ENCODE measurements at places on chromosomes 5 and 9.

- no peak for DNase-seq
These were observed 145.0 kb downstream of the ROR2 start for GRCh38 chr9:91805031-91805430.

- no peak for DNase-seq
These were observed 93.2 kb upstream of the ADAMTS2 start for GRCh38 chr5:179438461-179438860.

GRCh38 chr9:119181561-119181960 is 187.7 kb downstream of the BRINP1 start:
- DNase-seq = no peak

DNA sequence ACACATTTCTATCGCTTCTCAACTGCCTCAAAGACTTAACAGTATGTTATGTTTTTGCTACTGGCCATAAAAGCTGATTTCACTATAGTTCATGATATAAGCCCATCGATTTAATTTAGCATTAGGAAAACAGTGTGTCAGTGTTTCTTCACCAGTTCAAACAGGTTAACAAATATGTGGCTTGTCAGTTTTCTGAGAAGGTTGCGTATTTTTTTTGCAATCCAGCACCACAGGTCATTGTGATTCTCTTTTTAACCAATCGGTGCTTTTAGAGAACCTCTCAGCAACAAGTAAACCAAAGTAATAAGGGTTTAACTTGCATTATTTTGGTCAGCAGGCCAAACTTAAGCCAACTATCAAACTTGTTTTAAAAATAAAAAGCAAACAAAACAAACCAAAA is 409.6 kb downstream of the NFIB start:
- DNase-seq = no peak

DNA sequence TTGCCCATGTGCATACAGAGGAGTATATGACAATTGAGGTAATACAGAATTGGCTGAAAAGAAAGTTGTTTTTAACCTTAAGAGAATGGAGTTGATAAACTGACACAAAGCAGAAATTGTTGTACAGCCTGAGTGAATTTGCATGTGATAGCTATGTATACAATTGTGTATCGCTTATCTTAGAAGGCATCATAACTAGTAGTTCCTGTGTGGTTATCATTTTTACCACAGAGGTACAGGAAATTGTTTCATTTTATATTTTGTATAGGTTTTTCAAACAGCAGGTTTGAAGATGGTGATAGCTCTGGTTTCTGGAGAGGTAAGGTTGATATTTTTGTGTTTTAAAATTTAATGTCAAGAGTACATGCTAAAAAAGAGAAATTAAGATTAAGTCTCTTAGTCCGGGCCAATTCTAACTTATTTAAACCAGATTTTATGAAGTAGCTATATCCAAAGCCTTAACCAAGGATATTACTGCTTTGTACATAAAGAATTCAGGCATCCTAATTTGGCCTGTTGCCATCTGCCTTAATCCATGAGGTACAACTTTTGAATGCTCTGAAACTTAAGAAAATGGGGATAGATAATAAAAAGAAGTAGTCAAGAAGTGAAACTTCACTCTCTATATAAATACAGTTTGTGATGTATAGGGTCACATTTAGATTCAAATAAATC is 26.0 kb downstream of the DDX4 start:
- DNase-seq = no peak

All from stimulated activated CD8-positive, alpha-beta memory T cell treated with anti-CD3 and anti-CD28 coated beads, Interleukin-2, amount 100 ng/mL, for 1 hour (primary cell).